ENCODE measurements at places on chromosomes 2 and 18.

DNA sequence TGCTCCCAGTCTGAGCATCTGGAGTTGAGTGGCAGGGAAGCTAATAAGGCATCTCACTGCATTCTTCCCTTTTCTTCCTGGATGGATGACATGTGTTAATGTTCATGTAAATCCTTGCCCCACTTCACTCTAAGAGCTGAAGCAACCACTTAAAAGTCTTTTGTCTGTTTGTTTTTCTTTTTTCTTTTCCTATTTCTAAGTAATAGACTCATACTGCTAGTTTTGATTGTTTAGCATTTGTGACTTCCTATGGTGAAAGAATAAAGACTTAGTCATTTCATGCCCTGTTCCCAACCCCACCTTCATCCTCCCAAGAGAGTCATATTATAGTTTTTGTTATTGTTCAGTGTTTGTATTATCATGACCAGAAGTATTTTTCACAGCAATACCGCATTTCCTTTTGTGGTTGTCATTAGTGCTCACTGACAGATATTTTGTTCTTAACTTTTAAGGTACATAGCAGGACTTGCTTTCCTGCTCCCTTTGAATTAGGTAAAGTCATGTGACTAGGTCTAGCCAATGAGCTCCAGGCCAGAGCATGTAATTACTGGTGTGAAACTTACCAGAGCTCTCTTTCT is 18.1 kb upstream of the SPP2 start:
- no peak for DNase-seq

GRCh38 chr2:176234940-176235339 is 34.3 kb upstream of the MTX2 start:
- no peak for DNase-seq

GRCh38 chr2:207330912-207331311 is 165.2 kb upstream of the KLF7 start:
- no peak for DNase-seq

DNA sequence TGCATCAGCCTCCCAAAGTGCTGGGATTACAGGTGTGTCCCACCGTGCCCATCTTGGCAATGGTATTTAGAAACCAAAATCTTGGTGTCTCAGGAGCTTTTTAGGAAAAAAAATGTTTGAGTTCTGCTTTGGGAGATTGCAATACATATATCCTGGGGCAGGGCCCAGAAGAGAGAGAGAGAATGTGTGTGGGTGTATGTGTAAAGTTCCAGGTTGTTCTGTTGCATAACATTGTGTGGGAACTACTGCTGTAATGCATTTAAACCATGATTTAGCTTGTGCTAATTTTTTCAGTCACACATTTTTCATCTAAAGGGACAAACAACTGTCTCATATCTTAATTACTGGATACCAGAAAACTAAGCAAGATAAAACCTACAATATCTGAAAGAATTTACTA is 70.8 kb upstream of the NABP1 start:
- DNase-seq, result no peak

- DNase-seq, result no peak
These were observed 115.3 kb upstream of the CELF4 start for GRCh38 chr18:37680911-37681310.

- DNase-seq, result no peak
These were observed 605 bp downstream of the SLC9A4 start for GRCh38 chr2:102473631-102474030.

- DNase-seq, result no peak
These were observed 26.7 kb downstream of the GPC1 start for GRCh38 chr2:240462073-240462706.

- DNase-seq, result no peak
These were observed 377.6 kb upstream of the NETO1 start for GRCh38 chr18:73245345-73245744.

GRCh38 chr2:195413944-195414343 is 243.1 kb upstream of the SLC39A10 start:
- DNase-seq, result no peak

- no peak for DNase-seq
These were observed 27.3 kb upstream of the GREB1 start for GRCh38 chr2:11506611-11506969.

DNA sequence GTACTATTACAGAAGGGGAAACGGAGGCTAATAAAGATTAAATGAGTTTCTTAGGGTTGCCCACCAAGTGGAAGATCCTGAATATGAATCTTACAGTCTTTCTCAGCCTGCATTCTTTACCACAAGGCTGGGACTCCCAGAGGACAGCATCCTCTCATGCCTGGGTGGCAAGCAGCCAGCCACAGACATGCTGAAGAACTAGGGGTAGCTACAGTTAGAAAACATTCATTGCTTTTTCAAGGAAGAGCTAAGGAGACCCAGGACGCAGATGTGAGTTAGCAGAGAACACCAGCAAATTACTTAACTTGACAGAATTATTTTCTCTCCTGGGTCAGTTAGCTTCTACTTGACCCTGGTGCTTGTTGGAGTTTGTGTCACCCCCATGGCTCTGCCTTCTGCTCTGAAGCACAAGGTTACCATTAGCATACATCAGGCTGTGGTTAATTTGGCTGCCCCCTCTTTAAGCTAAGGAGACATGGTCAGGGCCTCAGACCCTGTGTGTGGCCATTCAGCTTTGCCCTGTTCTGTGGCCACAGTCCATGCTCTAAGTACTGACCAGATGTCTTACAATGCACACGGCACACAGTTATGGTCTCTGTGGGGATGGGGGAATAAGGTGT is 132.3 kb upstream of the TNP1 start:
- DNase-seq, result no peak

DNA sequence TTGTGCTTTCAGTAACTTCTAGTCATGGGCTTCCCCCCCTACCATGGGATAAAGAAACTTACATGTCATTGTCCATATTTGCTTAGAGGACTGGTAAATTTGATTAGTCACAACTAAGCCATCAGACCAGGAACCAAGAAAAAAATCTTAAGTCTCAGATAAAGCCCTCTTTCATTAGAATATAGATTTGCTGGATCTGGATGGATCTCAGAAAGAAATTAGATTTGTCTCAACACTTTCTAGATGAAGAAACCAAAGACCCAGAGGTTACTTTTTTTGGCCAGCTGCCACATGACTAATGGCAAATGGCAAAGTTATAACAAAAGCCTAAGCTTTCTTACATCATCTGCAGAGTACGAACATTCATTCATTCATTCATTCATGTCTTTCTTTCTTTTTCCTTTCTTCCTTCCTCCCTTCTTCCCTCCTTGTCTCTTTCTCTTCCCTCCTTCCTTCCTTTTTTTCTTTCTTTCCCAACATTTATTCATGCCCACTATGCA is 60.2 kb downstream of the CDCA7 start:
- DNase-seq, result no peak

DNA sequence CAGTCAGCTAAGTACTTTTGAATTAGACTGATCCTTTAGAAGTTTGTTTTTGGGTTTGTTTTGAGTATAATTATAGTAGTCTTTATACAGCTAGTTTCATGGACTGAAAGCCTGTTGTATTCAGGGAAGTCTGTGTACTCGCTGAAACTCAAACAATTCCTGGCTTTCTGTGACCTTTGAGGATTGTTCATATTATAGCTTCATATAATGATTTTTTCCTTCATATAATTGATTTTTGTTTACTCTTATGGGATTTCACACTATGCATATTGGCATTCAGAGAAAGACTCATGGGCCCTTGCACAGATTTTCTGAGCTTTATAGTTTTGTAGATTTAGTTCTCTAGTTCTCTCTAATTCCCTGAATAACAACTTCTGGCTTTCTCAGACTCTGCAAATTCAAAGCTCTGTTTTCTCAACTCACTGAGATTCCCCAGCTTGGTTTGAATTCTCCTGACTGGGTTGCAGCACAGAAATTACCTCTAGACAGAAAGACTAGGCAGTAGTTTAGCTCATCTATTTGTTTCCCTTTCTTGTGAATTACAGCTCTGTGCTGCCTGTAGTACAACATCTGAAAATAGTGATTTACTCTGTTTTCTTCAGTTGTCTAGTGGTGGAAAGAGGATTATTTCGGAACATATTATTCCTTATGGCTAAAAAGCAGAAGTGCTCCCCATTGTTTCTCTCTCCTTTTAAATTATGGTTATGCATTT is 495.9 kb upstream of the CNTNAP5 start:
- DNase-seq, result no peak

DNA sequence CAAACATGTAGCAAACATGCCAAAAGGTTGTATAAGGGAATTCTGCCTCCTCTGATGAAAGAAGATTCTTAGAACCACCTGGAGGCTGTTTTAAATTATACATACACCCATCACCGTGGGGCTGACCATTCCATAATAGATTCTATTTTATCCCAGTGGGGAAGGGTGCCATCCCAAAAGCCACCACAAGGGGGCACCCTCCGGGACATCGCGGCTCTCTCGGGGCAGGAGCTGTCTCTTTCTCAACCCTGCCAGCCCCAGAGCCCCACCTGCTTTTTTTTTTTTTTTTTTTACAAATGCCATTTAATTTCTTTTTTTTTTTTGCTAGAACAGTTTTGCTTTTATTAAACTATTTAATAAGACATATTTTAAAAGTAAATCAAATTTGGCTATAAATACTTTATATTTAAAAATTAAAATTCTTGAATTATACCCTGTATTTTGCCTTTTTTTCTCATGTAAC is 8.6 kb upstream of the MTCL1 start:
- no peak for DNase-seq

DNA sequence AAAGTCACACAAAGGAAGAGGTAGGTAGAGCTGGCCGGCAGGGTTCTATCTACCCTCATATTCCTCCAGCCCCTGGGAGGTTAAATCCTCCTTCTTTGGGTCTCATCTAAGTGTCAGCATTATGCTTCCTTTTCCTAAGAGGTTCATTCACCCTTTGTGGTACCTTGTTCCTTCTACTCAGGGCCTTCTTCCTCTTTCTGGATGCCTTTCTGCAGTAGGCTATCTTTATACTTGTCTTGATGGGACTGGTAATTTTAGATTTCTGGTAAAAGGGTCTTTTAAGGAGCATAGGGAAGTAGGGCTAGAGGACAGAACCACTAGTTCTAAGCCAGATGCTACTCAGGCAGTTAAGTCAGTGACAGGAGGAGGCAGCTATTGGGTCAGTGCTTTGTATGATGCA is 13.7 kb upstream of the TNP1 start:
- DNase-seq, result no peak

DNA sequence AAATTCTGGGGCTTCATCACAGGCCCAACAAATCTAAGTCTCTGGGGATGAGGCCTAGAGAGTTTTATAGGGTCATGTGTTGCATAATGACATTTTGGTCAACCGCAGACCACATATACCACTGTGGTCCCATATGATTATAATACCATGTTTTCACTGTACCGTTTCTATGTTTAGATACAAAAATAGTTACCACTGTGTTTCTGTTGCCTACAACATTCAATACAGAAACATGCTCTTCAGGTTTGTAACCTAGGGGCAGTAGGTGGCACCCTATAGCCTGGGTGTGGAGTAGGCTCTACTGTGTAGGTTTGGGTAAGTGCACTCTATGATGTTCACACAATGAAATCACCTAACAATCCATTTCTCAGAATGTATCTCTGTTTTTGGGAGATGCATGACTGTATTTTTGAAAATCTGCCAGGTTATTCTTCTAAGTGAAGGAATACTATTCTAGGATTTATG is 485.2 kb downstream of the PTPRM start:
- no peak for DNase-seq

DNA sequence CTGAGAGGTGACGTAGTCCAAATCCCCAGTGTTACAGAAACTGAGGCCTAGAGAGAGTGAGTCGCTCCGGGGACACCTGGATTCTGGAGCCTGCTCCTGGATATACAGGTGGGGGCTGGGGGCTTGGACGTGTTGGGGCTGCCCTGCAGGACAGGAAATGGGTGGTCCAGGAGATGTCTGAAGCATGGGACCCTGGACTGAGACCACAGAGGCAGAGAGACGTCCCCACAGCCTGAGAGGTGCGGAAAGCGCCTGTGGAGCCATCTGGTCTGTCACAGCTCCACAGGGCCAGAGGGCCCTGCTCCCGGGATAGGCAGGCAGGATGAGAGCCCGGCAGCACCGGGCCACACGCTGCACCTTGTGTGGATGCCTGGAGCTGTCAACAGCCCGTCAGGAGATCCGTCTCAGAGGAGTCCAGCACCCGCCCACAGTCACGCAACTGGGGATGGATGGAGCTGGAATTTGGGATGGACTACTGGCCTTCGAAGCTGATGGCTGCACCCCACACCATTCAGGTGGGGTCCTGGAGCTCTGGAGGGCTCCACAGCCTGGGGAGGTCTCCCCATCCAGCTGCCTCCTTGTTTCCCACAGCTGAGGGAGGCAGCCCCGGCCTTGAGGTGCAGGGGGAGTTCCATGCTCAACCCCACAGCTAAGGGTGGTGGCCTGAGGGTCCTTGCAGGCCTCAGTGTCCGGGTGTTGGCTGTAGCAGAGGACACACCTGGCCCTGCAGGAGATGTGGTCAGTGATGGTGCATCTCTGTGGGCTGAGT is 303.0 kb downstream of the NDUFA10 start:
- no peak for DNase-seq

DNA sequence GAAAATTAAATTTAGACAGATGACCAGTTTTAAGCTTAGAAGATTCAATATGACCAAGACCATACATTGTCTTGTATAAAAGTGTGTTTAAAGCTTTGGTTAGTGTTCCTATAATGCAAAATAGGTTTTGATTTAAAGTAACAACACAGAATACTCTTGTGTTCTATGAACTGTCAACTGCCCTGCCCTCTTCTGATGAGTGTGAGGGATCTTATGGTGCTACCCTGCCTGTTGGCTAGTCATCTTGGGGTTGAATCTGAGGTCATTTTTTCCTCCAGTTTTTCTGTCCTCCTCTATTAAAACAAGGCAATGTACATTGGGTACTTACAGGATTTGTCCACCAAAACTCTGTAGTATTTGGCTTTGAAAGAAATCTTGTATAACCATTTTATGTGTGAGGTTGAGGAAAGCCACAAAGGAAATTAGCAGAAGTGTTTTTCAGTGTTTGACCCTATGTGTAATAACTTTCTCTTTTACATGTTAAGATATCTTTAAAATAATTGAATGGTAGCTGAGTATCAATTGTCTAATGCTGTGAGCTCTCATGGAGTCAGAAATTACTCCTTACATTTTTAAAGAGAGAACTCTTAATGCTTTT is 129.1 kb downstream of the SPTBN1 start:
- no peak for DNase-seq

- DNase-seq, result no peak
These were observed 82.9 kb downstream of the ACTR3 start for GRCh38 chr2:113972766-113973165.

- DNase-seq, result no peak
These were observed 520.7 kb upstream of the TCF4 start for GRCh38 chr18:56108478-56109367.

DNA sequence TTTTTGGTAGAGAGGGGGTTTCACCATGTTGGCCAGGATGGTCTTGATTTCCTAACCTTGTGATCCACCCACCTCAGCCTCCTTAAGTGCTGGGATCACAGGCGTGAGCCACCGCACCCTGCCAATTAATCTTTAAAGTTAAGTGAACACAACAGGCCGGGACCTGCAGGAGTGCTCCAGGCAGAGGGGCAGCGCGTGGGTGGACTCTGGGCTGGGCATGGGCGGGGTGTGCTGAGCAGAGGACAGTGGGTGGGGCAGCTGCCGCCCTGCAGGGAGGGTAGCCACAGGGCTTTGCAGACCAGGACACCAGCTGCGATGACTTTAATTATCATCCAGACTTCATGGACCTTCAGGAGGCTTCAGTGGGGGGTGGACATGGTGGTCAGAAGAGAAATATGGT is 8.8 kb upstream of the GPR148 start:
- DNase-seq, result no peak
